ENCODE measurements at places on chromosomes 2 and 18. TPM values are rescaled to one million over a fixed set of nuclear protein-coding genes. Genes with fewer than 3 reads are reported as not detected.

The BBS5 gene
- 1.3 TPM for total RNA-seq

The TBR1 gene
- total RNA-seq = 0.37 TPM

The SIX3 gene
- total RNA-seq = 1.7 TPM

The RAD51AP2 gene
- 0.10 TPM for total RNA-seq

The EPHA4 gene
- total RNA-seq = 20.2 TPM

DNA sequence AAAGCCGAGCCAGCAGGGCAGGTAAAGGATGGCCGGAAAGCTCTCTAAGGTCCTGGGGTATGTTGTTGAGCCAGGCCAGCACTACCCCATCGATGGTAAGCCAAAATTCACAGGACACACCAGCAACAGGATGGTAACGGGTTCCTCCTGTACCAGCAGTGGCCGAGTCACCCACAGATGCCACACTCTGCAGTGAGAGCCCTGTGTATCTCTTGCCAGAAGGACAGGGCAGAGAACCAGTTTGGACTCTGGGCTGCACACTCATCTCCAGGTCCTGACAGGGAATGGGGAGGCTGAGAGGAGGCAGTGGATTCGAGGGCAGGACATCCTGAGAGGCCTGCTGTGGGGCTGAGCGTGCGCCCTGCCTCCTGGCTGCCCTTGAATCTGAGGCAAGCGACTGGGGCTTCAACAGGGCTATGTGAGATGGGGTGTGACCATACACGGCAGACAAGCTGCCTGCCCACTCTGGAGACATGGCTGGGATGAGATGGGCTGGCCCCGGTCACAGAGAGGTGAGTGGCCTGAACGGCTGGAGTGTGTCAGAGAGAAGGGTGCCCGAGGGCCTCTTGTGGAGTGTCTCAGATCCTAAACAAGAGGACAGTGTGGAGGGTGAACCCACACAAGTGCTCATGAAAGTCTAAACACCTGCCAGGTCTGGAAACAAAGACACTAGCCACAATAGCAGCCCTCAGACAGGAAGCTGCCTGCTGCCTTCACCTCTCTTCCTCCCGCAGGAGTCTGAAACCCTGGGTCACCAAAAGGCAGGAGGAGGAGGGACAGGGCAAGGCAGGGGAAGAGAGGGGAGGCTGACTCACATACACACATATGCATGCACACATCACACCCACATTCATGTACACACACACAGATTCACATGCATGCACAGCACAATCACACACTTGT, 182.3 kb downstream of the LOXHD1 start:
- DNase-seq = no peak

DNA sequence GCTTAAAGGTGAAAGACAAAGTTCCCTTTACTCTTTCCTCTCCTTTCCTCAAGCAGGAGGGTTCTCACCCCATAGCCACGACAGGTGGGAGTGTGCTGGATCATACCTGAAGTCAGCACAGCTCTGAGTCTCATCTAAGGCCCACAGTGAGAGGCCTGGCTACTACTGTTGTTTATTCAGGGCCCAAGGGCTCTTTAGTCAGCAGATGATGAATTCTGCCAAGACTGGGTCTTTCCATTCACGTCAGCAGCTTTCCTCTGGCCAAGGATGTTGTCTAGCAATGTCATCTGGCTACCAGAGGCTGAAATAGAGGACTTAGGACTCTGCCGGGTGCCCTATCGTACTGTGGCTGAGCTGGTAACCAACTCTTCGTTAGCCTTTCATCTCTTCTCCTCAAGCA, 308.4 kb upstream of the THUMPD2 start:
- no peak for DNase-seq

DNA sequence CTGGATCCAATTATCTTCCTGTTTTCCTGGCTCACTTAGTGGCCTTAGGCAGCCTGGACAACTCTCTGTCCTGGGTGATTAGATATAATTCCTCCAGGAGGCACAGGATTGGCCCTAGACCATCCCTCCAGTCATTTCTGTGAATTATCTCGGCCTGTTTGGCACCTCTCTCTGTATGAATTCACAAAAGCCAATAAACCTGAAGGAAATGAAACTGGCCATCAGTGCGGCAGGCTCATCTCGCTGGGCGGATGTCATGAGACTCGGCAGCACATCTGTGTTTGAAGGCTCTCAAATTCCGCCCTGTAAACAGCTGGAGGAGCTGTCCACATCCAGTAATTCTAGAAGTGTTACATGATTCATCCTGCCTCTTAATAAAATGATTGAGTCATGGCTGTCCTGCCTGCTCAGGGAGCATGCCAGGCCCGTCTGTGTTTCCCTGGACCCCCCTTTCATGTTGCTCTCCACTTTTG, 38.6 kb downstream of the ACOXL start:
- DNase-seq = no peak

GRCh38 chr18:3422905-3423304, 27.1 kb upstream of the TGIF1 start:
- no peak for DNase-seq

- DNase-seq = no peak
Measured at GRCh38 chr2:157476953-157477709, 33.2 kb upstream of the CYTIP start.

- no peak for DNase-seq
Measured at GRCh38 chr2:188050726-188051125, 240.9 kb upstream of the GULP1 start.

GRCh38 chr2:227004482-227004881, 159.5 kb downstream of the COL4A4 start:
- DNase-seq = no peak

DNA sequence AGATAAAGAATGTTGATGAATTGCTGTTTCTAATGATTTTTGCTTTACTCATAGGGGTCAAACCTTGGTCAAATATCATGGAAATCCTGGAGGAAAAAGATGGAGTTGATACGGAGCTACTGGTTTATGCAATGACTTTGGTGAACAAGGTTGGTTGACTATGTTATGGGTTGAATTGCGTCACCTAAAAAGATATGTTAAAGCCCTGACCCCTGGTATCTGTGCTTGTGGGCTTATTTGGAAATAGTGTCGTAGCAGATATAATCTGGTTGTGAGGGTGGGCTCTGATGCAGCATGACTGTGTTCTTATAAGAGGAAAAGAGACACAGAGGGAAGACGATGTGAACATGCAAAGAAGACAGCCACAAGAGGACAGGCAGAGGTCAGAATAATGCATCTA, 226.2 kb downstream of the TPGS2 start:
- no peak for DNase-seq

DNA sequence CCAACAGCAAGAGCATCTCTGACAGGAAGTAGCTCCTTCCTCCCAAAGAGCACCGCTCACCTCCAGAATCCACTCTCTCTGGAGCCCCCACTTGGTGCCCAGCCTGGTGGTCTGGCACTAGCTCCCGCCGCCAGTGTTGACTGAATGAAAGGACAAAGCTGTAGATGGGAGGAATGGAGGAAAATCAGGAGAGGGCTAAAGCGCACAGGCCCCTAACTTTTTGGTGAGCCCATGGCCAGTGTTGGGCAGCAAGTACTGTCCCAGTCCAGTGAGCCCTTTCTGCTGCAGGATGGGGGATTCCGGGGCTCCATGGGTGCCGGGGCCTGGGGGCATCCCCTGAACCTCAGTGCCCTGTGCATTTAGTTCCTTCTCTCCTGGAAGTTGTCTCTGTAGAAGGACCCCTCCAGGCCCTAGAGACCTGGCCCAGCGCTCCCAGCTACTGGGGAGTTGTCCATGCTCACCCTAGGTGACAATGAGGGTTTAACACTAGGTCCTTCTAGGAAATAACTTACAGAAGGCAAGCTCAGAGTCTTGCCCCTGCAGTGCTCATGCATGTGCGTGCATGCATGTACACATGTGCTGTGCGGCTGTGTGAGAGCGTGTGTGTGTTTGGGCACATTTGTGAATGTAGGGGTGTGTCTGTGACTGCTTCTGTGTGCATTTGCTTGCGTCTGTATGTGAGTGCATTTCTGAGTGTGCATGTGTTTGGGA, 33.6 kb downstream of the GLI2 start:
- no peak for DNase-seq

- DNase-seq = no peak
Measured at GRCh38 chr2:181876614-181877063, 14.9 kb upstream of the ITPRID2 start.

DNA sequence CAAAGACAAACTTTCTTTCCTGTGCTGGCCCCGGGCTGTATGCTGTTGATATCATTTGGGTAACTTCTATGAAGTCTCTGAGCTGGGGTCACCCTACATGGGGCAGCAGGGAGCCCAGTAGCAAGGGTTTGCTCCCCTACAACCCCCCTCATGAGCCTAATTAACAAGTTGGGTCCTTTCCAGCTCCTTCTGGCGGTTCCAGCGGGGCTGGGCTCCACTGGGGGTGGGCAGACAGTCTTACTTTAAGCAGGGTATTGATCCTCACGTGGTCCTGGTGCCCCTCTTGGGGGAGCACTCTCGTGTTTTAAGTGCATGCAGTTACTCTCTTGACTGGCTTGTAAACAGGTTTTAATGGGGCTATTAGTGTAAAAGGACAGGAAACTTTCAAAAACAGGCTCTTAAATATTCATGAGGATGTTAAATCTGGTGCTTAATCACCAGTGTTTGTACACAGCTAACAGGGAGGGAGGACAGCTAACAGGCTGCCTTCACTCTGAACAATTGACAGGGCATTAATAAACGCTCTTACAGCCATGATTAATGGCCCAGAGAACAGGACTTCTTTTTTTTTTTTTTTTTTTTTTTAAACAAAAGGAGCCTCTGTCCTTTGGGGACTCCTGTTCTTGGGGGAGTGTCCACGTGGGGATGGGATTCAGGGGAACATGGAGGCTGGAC, 36.6 kb upstream of the SKOR2 start:
- DNase-seq = no peak

GRCh38 chr2:207319316-207319715, 153.6 kb upstream of the KLF7 start:
- DNase-seq = no peak

DNA sequence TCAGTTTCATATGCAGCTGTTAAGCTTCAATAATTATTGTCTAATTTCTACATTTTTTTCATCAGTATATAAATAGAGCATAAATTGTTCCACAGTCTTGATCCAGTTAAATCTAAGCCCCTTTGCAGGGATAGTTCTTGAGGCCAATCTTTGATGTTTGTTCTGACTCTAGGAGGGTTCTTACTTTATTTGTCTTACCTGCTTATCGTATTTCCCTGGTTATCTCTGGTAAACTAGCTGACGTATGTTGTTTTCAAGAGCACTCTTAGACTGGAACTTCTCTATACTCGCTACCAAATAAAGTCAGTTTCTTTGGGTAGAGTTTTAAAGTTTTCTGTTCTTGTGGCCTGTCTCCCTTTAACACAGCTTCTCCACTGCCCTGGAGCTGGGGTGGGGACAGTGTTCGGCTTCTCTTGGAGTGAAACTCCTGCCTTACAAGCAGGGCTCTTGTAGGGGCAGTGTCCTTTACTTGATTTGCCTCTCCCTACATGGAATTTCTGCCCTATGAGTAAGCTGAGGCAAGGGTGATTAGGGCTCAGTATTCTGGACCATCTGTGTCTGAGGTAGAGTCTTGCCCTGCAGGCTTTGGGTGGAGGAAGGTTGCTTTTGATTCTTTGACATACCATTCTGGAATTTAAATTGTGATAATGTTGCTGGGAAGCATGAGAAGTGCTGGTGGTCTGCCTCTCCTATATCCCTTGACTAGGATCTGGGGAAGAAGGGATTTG, 90.3 kb downstream of the PTPN4 start:
- no peak for DNase-seq

DNA sequence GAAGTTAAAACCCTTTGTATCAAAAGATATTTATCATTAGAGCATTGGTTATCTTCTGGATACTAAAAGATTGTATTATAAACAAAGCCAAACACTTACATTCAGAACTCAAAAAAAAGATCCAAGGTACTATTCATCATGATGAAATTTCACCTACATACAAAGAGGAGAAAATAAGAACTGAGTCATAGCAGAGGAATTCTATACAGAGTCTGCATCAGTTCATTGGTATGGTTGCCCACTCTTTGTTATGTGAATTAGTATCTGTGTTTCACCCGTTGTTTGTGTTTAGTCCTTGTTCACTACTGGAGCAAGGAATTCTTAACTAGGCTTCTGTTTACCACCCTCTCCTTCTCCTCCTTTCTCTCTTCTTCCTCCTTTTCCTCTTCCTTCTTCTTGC, 157.9 kb downstream of the LNPK start:
- DNase-seq = no peak

GRCh38 chr2:189168856-189169499, 10.6 kb downstream of the COL5A2 start:
- no peak for DNase-seq

- no peak for DNase-seq
Measured at GRCh38 chr2:66890166-66890742, 455.3 kb downstream of the MEIS1 start.

- DNase-seq = no peak
Measured at GRCh38 chr2:233934524-233934923, 17.4 kb downstream of the TRPM8 start.
